Right atrium auricular region (tissue), 2 donors: ENCODE measurements at places on chromosomes 7 and 10.

GRCh38 chr7:156604311-156604710, 36.3 kb upstream of the RNF32 start:
- DNase-seq, result no peak
- H3K4me3 ChIP-seq, result no peak overlapping the region
- no peaks in the 10 kb centered on the region for H3K36me3 ChIP-seq
- no peak overlapping the region for H3K27ac ChIP-seq
- H3K27me3 ChIP-seq, result peaks cover 5% of the 10 kb centered on the region
- H3K4me1 ChIP-seq, result no peaks in the 10 kb centered on the region

DNA sequence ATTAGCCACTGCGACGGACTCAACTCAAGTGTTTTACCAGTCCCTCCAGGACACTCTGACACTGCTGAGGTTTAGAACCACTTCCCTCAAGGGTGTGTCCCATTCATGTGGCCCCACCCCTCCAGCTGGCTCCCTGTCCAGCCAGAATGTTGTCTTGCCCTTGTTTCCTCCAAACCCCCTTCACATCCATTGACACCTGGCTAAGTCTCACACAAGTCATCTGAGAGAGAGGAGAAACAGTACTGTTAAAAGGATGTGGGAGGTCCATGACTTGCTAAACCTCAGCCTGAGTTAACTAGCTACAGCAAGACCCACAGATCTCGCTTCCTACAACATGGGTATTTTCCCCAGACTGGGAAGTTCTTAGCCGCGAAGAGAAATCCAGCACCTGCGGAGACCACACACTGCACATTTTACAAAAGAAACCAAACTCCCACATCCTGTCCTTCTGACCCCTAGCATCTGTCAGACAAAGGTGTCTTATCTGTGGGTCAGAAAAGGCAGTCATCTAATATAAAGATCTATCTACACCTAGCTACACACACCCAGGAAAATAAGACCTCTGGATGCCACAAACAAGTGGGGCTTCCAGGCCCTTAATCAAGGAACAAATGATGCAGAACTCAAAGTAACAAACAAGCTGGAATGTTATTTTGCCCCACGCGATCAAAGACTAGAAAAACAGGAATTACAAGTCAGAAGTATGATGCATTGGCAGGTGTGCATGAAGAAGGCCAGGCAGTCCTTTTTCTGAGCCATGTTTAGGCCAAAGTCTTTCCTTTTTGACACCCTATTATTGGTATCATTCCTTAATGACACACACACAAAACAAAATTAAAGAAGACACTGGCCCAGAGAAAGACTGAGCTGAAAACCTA, 13.9 kb downstream of the OSBPL3 start:
- no peak overlapping the region for H3K4me3 ChIP-seq
- H3K27me3 ChIP-seq, result no peaks in the 10 kb centered on the region
- H3K27ac ChIP-seq, result no peak overlapping the region
- no peaks in the 10 kb centered on the region for H3K4me1 ChIP-seq
- H3K36me3 ChIP-seq, result no peaks in the 10 kb centered on the region

GRCh38 chr10:63758080-63758479, 236.9 kb downstream of the REEP3 start:
- H3K27ac ChIP-seq, result no peak overlapping the region
- H3K27me3 ChIP-seq, result no peaks in the 10 kb centered on the region
- no peaks in the 10 kb centered on the region for H3K36me3 ChIP-seq

GRCh38 chr7:94567396-94567795, 57.8 kb downstream of the CASD1 start:
- no peak overlapping the region for H3K27ac ChIP-seq
- H3K27me3 ChIP-seq, result no peaks in the 10 kb centered on the region
- H3K36me3 ChIP-seq, result no peaks in the 10 kb centered on the region
- no peak overlapping the region for H3K4me3 ChIP-seq
- no peaks in the 10 kb centered on the region for H3K4me1 ChIP-seq
- DNase-seq, result no peak

DNA sequence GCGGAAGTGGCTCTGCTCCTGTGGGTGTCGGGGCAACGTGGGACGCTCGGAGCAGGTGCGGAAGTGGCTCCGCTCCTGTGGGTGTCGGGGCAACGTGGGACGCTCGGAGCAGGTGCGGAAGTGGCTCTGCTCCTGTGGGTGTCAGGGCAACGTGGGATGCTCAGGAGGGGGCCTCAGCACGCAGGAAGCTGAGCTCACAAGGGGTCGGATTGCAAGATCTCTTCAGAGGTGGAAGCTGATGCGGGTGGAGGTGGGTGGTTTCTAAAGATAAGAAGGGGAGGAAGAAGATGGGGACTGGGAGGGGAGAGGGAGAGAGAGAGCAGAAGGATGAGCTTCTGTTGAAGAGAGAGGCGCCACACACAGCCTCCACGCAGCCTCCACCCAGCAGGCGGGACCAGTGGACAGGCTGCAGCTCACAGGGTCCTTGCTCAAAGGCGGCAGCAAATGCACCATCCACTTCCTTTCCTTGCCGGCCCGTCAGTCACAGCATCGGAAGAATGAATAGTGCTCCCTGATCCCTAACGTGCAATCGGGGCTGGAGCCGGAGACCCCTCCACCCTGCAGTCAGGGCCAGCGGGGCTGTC, 78.7 kb downstream of the PTPRN2 start:
- H3K27ac ChIP-seq, result no peak overlapping the region
- H3K36me3 ChIP-seq, result no peaks in the 10 kb centered on the region
- no peak overlapping the region for H3K4me3 ChIP-seq
- no peaks in the 10 kb centered on the region for H3K4me1 ChIP-seq
- H3K27me3 ChIP-seq, result no peaks in the 10 kb centered on the region

DNA sequence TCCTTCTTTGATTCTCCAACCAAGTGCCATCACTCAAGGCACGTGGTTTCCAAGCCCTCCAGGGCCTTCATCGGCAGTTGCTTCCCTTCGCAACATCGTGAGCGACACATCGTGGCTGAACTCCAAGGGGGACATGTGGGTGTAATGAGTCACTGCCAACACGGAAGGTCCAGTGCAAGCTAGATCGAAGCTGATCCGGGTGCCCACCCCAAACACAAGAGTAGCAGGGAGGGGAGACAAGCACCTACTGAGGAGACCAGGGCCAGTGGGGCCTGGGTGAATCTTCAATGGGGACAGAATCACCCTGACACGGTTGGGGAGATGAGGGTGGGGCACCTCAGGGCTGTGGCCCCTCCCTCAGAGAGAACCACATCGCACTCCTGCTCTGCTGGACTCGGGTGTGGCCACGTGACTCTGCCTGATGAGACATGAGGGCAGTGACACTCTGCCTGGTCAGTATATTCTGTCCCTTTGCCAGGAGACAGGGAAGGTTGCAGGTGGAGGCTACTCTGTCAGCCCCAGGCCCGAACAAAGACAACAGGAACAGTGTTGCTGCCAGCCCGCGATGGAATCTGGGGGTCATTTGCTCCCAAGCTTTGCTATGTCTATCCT, 36.8 kb upstream of the HSPA12A start:
- H3K27ac ChIP-seq, result no peak overlapping the region
- no peaks in the 10 kb centered on the region for H3K27me3 ChIP-seq
- DNase-seq, result no peak
- no peaks in the 10 kb centered on the region for H3K4me1 ChIP-seq

- peak overlapping the region; percentile 98 for H3K27ac ChIP-seq
- no peaks in the 10 kb centered on the region for H3K4me1 ChIP-seq
- DNase-seq, result no peak
- no peaks in the 10 kb centered on the region for H3K36me3 ChIP-seq
- H3K4me3 ChIP-seq, result peak overlapping the region; percentile 55
Observed at GRCh38 chr10:69123306-69123746, 652 bp upstream of the VPS26A start.

- H3K27me3 ChIP-seq, result no peaks in the 10 kb centered on the region
- no peak overlapping the region for H3K27ac ChIP-seq
- H3K36me3 ChIP-seq, result no peaks in the 10 kb centered on the region
- DNase-seq, result no peak
Observed at GRCh38 chr10:71735709-71736569, 16.4 kb upstream of the C10orf105 start.

DNA sequence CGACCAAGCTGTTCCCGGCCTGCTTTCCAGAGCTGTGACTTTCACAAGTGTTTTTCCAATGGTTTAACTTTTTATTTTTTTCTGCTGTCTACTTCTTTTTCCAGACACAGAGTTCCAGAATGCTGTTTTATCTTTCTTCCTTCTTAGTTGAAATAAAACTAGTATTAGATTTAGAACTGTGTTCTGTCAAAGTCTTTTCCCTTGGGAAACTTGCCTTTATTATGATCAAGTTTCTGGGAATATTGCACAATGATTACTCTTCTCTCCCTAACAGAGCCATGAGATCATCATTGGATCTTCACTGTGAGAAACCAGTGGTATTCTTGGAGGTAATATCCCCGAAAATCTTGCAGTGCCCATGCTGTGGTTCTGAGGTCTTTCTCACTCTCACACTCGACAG, 104.9 kb upstream of the KCND2 start:
- DNase-seq, result no peak
- no peak overlapping the region for H3K4me3 ChIP-seq
- H3K27me3 ChIP-seq, result no peaks in the 10 kb centered on the region
- H3K27ac ChIP-seq, result peak overlapping the region; percentile 54
- no peaks in the 10 kb centered on the region for H3K4me1 ChIP-seq
- H3K36me3 ChIP-seq, result no peaks in the 10 kb centered on the region

DNA sequence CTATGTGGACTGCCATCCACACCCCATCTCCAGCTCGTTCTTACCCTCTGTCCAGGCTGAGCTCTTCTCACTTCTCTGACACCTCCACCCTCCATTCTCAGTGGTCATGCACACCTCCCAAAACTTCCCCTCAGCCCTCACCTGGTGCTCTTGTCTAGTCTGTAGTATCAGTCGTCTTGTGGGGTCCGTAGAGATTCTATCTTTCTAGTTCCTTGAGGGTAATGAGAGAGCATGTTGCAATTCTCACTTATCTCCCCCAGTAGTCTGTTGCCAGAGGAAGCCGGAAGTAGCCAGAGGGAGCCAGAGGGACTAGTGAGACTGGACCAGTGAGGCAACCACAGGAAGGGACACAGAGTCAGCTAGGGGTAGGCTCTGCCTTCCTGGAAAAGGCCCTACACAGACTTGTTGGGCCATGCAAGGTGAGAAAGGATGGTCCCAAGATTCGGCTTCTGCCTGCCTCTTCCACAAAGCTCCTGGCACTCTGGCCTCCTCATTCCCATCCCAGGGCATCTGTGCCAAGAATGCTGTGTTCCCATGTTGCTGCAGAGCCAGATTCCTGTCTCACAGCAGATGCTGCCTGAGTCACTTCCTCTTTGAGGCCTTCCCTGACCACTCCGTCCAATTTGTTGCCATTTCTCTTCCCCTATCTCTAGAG, 50.6 kb upstream of the DUSP5 start:
- H3K4me1 ChIP-seq, result no peaks in the 10 kb centered on the region
- no peaks in the 10 kb centered on the region for H3K27me3 ChIP-seq
- H3K4me3 ChIP-seq, result no peak overlapping the region
- H3K36me3 ChIP-seq, result no peaks in the 10 kb centered on the region
- no peak for DNase-seq

- H3K4me3 ChIP-seq, result no peak overlapping the region
- no peaks in the 10 kb centered on the region for H3K27me3 ChIP-seq
- H3K27ac ChIP-seq, result no peak overlapping the region
- peaks cover 3% of the 10 kb centered on the region for H3K4me1 ChIP-seq
- no peaks in the 10 kb centered on the region for H3K36me3 ChIP-seq
- no peak for DNase-seq
Observed at GRCh38 chr10:99849536-99849935, 67.1 kb downstream of the ABCC2 start.

DNA sequence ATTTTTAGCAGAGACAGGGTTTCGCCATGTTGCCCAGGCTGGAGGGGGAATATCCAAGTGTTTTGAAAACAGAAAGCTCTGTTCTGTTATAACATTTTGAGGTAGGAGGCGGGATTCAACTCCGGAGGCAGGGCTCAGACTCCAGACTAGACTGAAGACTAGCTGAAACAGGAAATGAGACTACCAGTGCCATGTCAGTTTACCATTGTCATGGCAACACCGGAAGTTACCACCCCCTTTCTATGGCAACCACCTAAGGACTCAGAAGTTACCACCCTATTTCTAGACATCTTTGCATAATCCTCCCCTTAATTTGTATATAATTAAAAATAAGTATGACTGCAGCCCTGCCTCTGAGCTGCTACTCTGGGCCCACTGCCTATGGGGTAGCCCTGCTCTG, 1069.1 kb upstream of the AUTS2 start:
- no peak overlapping the region for H3K4me3 ChIP-seq
- no peaks in the 10 kb centered on the region for H3K27me3 ChIP-seq
- no peaks in the 10 kb centered on the region for H3K36me3 ChIP-seq

GRCh38 chr10:20707251-20707650, 189.9 kb downstream of the NEBL start:
- no peak overlapping the region for H3K4me3 ChIP-seq
- no peaks in the 10 kb centered on the region for H3K36me3 ChIP-seq
- H3K27ac ChIP-seq, result no peak overlapping the region
- no peaks in the 10 kb centered on the region for H3K27me3 ChIP-seq
- no peaks in the 10 kb centered on the region for H3K4me1 ChIP-seq
- DNase-seq, result no peak

- H3K27ac ChIP-seq, result no peak within 1 kb of the TSS
- H3K36me3 ChIP-seq, result no peaks in the 10 kb centered on the region
- DNase-seq, result no peak
- no peak within 1 kb of the TSS for H3K4me3 ChIP-seq
- no peaks in the 10 kb centered on the region for H3K4me1 ChIP-seq
- peaks cover 23% of the 10 kb centered on the region for H3K27me3 ChIP-seq
Observed at GRCh38 chr10:118595598-118596425, at the start of gene PRLHR. Gene PRLHR (minus strand): TSS chr10:118595648. CDS start chr10:118595244, 404 bp downstream.

DNA sequence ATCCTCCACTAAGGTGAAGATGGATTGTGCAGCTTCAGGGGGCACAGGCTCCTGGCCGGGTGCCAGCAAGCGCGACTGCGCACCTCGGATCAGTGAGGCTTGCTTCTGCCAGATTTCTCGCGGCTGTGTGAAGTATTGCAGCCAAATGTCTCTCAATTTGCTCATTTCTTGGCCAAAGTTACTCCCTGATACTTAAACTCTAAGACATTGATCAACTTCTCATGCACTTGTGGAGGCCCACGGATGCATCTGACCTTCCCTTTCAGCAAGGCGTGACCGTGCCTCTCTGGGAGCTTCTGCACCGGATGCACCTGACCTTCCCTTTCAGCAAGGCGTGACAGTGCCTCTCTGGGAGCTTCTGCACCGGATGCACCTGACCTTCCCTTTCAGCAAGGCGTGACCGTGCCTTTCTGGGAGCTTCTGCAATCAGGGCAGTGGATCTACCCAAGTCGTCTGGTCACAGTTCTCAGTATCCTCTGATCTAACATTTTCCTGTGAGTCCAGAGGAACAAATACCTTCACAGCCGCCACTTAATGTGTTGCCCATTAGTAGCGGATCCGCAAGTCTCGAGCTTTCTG, 248.3 kb downstream of the ADARB2 start:
- H3K27me3 ChIP-seq, result no peaks in the 10 kb centered on the region
- H3K4me1 ChIP-seq, result no peaks in the 10 kb centered on the region
- H3K27ac ChIP-seq, result no peak overlapping the region
- no peaks in the 10 kb centered on the region for H3K36me3 ChIP-seq
- H3K4me3 ChIP-seq, result no peak overlapping the region
